Globus pallidus (tissue), 1 donor: ENCODE measurements at places on chromosomes 7 and 10.
A peak's percentile ranks its signal among the peaks of the same experiment; 100 is the strongest.

GRCh38 chr7:128104108-128104742 lies 73.0 kb upstream of the LRRC4 start:
- DNase-seq: no peak

DNA sequence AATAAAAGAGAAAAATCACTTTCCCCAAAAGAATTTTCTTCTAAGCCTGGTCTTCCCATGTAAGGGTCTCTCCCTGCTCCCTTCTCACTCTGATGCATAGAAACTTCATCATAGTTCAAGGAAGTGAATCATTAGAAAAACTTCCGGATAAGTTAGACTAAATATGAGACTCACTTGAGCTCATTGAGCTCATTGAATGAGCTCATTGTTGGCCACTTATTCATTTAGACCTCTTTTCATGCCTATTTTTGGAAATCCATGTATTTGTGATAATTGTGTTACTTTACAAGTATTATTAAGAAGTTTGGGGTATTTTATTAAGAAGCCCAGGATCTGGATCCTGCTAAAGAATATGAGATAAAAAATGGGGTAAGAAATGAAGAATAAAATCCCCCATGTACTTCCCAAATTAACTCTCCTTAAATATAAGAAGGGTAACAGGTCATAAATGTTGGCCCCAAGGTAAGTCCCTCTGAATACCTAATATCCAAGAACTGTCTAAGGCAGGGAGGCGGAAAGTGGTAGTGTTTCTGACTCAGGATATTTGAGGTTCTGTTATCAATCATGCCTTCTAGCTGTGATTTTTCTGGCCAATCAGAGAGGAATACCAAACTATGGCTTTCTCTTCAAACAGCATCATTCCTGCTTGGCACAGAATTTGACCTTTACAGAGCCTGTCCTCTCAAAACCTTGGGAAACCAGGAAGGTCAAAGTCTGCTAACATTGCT lies 236.5 kb upstream of the PTN start:
- no peak for DNase-seq

DNA sequence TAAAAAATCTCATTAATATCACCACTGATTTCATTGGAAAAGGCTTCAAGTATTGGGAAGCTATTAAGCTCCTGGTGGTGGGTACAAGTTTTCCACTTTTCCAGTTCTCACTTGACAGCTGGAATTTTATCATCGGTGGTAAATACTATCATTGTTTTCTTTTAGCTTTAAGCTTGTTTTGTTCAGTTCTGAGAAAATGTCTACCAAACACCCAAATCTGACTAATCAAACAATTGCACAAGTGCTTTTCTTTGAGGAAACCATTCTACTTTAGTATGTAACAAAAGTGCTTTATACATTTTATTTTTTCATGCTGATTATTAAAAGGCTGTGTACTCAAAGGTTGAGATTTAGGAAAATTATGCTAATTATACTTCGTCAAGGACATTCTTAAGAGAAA lies 7.9 kb downstream of the PRPF18 start:
- no peak for DNase-seq

- DNase-seq: no peak
These were observed 135.9 kb downstream of the CUX1 start for GRCh38 chr7:101953248-101953819.

DNA sequence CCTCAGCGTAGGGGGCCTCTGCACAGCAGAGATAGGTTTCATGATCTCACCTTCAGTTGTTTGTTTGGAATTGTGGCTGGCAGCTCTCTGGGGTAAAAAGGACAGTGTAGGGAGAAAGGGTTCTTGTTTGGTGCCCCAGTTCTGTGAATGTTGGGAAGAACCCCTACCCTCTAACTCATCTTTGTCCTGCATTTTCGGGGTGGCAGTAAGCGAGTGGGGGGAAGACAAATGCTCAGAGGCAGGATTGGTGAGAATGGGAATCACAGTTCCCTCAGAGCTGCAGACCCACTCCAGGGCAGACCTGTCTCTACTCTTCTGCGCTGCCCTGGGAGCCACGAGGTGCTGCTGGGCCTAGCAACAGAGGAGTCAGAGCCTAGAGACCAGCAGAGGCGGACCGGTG lies 1.8 kb upstream of the LBX1 start:
- no peak for DNase-seq

DNA sequence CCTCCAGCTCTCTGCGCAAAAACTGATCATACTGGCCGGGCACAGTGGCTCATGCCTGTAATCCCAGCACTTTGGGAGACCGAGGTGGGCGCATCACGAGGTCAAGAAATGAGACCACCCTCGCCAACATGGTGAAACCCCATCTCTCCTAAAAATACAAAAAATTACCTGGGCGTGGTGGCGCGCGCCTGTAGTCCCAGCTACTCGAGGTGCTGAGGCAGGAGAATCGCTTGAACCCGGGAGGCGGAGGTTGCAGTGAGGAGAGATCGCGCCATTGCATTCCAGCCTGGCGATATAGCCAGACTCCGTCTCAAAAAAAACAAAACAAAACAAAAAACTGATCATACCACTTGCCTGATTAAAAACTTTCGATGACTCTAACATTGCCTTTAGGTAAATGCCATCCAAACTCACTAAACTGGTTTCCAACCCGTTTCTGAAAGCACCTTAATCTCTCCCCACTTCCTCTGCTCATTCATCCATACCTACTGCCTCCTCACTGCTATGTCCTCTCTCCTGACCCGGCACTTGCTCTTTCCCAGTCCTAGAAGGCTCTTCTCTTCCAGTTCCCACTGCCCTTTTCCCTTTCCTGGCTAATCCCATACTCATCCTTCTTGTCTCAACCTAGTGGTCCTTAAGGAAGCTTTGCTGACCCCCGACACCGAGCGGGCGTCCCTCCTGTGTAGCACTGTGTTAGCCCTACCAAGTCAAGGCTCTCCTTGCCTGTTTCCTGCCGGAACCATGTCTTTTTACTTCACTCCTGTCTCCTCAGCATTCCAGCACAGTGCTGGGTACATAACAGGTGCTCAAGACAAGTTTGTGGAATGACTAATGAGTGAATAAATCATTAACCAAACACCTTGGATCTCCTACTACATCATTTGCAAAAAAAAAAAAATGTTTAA lies 686 bp upstream of the MIOS start:
- peak; percentile 29 for DNase-seq

GRCh38 chr10:121104476-121105111 lies 253.4 kb downstream of the WDR11 start:
- DNase-seq: peak; percentile 21

DNA sequence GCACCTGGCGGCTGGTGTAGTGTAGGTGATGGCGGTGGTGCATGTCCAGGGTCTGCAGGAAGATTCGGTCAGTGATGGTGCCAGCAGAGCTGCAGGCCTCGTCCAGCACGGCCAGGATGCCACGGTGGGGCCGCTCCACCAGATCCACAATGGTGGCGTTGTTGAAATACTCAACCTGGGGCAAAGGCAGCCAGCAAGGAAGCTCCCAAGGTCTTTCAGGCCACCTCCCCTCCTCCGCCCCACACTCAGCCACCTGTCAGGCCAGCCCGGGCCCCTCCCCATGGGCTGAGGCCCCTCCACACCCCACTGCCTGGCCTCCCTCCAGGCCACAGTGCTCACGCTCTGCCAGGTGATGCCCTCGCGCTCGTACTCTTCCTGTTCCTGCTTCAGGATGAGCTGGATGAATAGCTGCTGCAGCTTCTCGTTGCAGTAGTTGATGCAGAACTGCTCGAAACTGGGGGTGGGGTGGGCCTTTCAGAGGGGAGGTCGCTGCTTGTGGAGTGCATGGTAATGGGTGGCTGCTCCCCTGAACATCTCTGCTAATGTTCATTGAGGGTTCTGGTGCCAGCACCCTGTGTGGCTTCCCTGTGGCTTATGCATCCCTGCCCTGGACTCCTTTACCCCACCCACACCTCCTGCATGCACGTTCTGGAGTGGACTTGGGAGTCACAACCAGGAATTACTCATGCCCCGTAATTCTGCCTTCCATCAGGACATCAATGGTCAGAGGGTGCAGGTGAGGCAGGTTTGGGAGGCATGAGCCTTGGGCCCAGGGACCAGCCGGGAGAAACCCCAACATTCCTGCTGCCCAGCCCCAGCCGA lies 8.9 kb downstream of the MYO1G start:
- no peak for DNase-seq

- no peak for DNase-seq
These were observed 101.1 kb upstream of the ZNF438 start for GRCh38 chr10:31132681-31133244.
